ENCODE measurements at places on chromosomes 11 and 22.

DNA sequence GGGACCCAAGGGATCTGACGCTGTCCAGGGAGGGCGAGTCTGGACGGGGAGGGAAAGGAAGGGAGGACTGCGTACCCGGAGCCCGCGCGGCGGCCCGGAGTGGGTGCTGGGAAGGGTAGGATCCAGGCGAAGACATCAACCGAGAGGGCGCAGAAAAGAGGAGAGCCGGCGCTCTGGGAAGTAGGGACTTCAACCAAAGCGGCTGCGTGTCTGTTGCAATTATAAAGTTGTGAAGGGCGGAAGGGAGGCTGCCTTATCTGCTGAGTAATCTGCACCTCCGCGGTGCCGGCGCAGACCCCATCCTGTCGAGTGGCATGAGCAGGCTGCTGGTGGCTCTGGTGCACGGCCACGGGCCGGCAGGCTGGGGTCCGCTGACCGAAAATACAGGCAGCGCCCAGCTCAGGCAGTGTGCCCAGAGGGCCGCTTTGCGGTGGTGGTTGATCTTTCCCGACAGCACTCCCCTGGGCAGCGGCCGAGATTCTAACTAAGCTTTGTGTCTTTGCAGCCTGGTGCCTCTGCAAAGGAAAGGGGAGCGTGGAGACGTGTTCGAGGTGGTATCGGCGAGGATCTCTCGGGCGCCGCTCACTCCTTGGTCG is 978 bp downstream of the C11orf87 start:
- no peak for DNase-seq

- DNase-seq = no peak
Measured at GRCh38 chr22:35973388-35973787, 55.2 kb downstream of the RBFOX2 start.

- DNase-seq = no peak
Measured at GRCh38 chr22:33063611-33064010, 5.4 kb upstream of the SYN3 start.

GRCh38 chr11:22115470-22116029 is 77.3 kb upstream of the ANO5 start:
- no peak for DNase-seq

- DNase-seq = no peak
Measured at GRCh38 chr11:67032830-67033551, 10.1 kb downstream of the SYT12 start.

DNA sequence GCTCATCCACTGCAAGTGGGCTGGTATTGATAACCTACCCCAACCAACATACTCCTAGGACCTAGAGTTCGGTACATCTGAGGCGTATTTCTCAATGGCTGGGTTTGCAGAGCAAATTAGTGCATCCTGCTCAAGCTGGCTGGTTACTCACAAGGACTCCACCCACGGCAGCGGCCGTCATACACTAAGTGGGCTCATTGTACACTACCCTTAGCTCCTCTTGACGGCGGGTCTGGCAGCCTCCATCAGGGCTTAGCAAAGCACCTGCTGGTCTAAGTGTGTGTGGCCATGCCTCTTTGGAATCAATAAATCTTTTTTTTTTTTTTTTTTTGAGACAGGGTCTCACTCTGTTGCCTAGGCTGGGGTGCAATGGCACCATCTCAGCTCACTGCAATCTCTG is 20.2 kb upstream of the KCNJ11 start:
- DNase-seq = no peak
